ENCODE measurements at places on chromosomes 6 and 20. TPM values are rescaled to one million over a fixed set of nuclear protein-coding genes. Genes with fewer than 3 reads are reported as not detected.

The ADGB gene
- total RNA-seq, result 2.2 TPM

The PLG gene
- not detected for total RNA-seq

The PBOV1 gene
- total RNA-seq, result not detected

GRCh38 chr6:21915707-21916260, 322.2 kb downstream of the SOX4 start:
- no peak for DNase-seq

GRCh38 chr6:127484212-127484863, 25.1 kb upstream of the KIAA0408 start:
- no peak for DNase-seq

DNA sequence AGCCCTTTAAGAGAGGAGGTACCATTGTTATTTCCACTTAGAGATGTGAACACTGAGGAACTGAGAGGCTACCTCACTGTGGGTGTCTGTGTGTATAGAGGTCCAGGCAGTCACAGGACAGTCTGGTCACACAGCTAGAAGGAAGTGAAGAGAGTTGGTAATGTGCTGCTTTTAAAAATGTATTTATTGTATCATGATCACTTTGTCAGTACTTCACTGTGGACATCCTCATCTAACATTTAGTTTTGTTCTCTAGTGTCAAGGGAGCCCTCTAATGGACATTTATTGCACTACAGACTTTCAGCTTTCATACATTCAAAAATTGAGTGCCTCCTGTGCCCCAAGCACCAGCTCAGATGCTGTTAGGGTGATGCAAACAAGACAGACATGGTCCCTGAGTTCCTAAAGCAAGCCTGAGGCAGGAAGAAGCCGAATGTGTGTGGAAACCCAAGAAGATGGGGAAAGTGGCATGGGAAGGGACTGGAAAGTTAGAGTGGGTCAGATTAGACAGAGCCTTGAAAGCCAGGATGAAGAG, 123.0 kb downstream of the SLC16A10 start:
- no peak for DNase-seq

GRCh38 chr20:53613748-53614147, 20.1 kb upstream of the ZNF217 start:
- no peak for DNase-seq

GRCh38 chr6:163355426-163355991, 59.0 kb upstream of the QKI start:
- DNase-seq, result peak; percentile 43

DNA sequence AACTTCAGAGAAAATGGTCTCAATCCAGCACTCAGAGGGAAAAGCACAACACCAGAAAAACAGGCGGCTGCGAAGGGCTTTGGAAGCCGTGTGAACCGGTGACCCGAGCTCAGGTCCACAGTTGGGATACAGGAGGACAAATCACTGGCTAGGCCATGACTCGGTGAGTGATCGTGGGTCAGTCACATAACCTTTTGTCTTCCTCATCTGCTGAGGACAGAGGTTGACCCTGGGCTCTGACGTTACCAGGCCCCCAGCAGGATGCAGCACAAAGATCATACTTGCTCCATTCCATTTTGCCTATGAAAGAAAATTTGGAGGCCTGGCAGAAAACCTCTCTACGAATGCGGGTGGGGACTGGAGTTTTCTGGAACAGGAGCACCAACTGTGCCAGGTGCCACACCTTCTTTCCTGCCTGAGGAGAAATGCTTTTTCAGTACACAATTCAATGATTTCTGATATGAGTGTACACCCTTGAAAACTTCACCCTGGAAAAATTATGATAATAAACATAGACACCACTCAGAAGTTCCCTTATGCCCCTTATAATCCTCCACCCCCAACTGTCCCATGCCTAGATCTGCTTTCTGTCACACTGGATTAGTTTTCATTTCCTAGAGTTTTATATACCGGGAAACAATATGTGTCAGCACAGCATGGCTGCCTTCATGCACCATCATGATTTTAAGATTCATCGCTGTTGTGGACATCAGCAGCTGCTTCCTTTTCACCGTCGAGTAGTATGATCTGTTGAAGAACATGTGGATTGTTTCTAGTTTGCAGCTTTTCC, 85.3 kb upstream of the RALGAPA2 start:
- DNase-seq, result no peak

- peak; percentile 20 for DNase-seq
These were observed 838.4 kb downstream of the DHX35 start for GRCh38 chr20:39800548-39800947.

DNA sequence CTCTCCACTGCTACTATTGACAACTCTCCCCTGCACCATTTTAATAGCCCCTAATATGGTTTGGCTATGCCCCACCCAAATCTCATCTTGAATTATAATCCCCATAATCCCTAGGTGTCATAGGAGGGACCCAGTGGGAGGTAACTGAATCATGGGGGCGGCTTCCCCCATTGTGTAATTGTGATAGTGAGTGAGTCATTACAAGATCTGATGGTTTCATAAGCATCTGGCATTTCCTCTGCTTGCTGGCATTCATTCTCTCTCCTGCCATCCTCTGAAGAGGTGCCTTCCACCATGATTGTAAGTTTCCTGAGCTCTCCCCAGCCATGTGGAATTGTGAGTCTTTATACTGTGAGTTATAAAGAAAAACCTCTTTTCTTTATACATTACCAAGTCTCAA, 74.1 kb upstream of the TCF21 start:
- DNase-seq, result no peak

GRCh38 chr20:33791959-33792597, 19.1 kb upstream of the CHMP4B start:
- DNase-seq, result peak; percentile 74

GRCh38 chr6:29426654-29427053, 11.9 kb downstream of the OR12D1 start:
- DNase-seq, result no peak

- DNase-seq, result no peak
These were observed 65.9 kb downstream of the TMEM244 start for GRCh38 chr6:129795261-129795660.

DNA sequence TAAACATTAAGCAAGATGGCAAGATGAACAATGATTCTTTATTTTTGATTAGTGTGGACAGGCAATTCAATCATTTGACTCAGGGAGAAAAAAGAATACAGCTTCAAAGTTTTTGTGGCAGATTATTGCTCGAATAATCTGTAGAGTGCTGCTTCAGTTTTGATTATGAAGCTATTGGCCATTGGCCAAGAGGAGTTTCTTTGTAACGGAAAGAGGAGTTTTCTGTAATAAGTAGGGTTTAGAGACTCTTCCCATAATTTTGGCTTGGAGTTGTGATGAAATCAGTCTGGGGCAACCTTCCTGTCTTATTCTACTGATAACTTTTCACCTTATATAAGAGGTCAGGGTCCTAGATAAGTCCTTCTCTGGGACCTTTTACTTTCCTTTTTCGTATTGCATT, 256.7 kb upstream of the RAB32 start:
- DNase-seq, result no peak

GRCh38 chr6:446418-447366, 55.1 kb downstream of the IRF4 start:
- DNase-seq, result peak; percentile 52

DNA sequence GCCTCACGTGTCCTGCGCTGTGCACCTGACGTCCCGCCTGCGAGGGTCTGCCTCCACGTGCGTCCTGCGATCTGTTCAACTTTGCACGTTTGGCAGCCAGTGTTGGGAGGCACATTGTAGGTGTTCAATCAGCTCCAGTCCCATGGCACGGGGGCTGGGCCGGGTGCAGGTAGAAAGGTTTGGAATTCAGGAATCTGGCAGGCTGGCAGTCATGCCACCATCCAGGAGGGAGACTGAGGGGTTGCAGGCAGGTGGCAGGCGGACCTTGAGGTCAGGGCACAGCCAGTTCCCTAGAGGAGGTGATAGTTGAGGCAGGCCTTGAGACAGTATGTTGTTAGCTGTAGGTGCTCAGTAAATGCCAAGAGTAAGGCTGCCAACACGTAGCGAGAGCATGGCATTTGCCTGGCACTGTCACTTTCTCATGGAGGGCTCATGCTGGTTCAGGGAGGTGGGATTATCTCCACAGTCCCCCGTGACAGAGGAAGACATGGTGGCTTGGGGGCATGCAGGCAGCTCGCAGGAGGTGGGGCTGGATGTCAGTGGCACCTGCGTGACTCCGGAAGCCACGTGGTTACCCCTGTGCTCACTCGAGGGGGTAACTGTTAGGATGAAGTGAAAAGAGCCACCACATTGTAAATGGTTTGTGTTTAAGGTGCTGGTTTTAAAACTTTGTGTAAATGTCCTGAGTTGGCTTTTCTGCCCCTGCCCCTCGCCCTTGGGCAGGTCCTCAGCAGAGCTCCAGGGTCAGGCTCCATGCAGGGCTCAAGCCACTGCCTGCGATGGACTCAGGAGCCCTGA, 111.8 kb upstream of the FRMD1 start:
- DNase-seq, result peak; percentile 1

GRCh38 chr6:158344534-158344933, 32.3 kb downstream of the TULP4 start:
- no peak for DNase-seq

DNA sequence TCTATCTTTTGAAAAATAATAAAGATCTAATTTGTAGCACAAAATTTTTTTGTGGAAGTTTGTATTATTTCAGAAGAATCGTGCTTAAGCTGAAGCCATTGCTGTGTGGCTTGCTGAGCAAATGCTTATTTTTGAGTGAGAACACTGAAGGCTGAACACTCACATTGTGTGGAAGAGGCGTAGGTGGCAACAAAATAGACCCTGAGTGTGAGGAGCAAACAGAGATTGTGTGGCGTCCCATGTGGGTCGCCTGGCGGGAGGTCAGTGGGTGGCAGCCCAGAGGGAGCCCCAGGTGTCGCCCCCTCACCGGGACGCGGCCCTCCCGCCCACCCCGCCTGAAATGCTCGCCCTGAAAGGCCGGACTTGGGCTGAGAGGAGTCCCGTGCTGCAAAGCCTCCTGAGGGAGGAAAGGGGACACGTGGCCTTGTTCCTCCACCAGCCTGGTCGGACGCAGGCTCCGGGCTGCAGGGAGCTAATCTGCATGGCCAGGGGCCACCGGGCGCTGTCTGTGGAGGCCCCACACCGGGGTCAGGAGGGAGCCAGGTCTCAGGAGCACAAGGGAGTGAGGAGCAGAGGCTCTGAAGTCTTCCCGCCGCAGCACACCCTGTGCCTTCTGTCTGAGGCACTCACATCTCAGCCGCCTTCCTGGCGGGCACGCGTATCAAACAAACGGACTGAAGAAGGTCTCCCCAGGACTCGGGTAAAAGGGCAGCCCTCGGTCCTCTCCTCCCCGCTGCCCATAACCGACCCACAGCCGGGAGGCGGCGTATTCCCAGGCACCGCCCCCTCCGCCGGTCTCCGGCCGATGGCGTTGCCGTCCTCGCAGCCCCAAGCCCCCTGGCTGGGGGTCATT, 15.9 kb downstream of the DDO start:
- DNase-seq, result no peak

GRCh38 chr6:144989319-144990107, 704.4 kb downstream of the UTRN start:
- DNase-seq, result no peak

- DNase-seq, result no peak
These were observed 128.2 kb upstream of the RIPOR2 start for GRCh38 chr6:25064006-25064405.

GRCh38 chr20:23857962-23858595, 21.5 kb downstream of the CST5 start:
- no peak for DNase-seq
